ENCODE measurements at places on chromosomes 5 and 9.

- no peak for DNase-seq
Measured at GRCh38 chr5:79619854-79620253, 7.6 kb downstream of the TENT2 start.

GRCh38 chr9:121239071-121239470, 28.9 kb upstream of the GSN start:
- DNase-seq, result peak; percentile 81

DNA sequence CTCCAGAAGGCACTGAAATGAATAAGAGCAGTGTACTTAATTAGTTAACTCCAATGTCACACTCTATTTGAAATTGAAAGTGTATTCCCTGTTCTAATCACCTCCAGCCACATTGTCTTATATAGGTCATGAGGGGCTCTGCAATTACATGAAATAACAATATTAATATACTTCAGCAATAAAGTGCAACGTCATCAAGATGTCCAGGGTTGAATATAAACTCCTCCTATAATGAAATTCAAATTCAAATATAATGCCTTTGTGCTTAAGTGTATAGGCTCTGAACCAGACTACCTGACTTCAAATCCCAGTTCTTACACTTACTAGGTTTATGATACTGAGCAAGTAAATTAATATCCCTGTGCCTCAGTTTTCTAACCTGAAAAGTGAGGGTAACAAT, 195.6 kb upstream of the SMC2 start:
- no peak for DNase-seq

DNA sequence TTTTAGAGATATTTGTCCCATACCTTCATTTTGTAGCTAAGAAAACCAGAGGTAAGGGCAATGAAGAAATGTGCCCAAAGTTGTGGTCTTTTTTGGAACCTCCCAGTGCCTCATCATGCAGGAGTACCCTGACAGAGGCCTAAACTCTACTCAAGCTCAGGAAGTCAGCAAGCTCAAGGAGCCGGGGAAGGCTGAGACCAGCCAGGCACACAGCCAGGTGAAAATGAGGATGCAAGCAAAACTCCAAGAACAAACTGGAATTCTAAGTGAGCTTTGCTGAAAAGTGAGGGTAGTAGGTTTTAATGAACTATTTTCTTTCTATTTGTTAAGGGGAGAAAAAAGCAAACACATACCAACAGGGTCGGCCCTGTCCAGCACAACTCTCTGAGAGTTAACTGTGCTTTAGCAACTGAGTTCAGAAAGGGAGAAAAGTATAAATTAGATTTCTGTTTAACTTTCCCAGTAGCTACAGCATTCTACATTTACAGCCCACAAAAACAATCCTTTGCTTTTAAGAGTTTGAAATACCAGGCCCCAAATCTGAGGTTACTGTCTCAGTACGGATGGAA, 146.4 kb downstream of the GNAQ start:
- DNase-seq, result no peak

- DNase-seq, result no peak
Measured at GRCh38 chr9:113522858-113523257, 59.3 kb downstream of the RGS3 start.

DNA sequence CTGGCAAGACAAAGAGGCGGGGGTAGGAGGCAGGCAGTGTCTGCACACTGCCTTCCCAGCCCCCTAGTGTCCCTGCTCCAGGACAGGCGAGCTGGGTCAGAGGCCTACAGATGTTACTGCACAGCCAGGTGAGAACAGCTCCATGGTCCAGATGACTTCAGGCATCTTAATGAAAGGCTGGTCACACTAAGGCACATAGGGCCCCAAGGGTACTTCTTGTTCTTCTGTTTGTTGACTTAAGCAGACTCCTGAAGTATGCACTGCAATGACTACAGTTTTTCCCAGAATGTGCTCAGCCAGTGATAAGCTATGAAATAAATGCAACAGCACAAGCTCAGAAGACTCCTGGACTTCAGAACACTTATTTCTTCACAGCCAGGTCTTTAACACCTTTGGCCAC, 27.4 kb downstream of the ATPSCKMT start:
- DNase-seq, result no peak
